ENCODE measurements at places on chromosomes 2 and 18.

- DNase-seq, result no peak
These were observed 36.4 kb upstream of the CXCR4 start for GRCh38 chr2:136154384-136154783.

DNA sequence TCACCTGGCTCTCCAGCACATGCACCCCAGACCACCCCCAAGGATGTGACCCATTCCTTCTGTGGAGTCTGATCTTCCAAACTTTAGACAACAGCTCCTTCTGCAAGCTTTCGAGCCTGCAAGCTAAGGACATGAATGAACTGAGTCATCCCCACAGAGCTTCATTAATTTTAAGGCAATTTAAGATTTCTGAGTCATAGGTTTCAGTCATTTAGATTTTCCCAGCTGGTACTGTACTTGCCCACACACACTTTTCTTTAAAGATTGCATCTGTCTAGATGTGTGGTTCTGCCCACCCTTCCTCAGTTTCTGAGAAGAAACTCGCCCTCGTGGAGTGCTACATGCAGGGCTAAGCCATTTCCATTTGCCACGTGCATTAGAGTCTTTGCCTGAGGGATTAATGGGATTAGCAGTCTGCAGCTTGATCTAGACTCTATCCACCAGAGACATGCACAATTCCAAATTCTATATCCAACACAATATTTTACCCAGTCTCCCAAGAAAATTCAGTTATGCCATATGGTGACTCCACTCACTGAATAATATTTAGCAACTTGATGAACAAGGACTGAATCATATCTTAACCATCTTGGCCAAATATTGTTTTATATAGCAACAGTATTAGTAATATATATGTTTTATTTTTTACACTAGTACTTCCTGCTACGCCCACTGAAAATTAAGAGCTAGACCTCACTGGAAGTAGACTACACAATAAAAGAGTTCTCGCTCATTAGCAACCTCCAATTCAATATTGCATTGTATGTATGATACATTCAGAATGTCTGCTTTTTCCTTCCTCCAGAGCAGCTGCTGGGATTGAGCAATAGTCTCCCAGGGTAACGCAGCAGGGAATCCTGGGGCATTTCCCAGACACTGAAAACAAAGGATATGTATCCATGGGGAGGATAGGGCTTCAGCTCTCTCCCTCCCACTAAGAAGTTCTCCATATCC, 14.3 kb upstream of the TRIB2 start:
- DNase-seq, result peak; percentile 82

DNA sequence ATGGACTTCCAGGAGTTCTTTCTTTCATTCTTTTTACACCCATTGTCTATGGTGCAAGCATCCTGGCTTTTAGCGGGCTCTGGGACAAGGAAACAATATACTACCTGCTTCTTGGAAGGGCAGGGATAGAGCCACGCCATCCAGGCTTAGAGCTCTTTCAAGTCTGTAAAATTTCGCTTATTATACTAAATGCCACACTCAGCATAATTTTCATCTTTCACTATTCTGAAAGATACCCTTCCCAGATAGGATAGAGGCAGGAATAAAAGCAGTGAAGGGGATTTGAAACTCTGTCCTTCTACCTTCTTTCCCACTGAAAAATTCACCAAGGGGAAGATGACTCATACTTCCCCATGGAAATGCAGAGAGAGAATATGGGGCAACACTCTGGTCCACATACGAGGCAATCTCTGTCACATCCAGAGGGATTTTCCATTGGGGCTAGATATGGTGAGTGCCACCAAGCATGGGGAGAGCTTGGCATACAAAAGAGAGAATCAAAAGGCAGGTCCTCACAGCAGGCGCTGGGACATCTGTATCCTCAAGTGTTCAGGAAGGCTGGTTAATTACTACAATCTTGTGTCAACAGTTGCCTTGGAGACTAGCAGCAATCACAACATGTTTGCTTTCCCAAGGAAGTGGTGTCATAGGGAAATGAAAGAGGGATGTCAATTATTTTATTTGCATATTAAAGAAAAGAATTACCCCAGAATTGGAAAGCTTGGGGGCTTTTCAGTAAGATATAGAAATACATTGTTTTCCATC, 127.6 kb downstream of the TDRD15 start:
- peak; percentile 89 for DNase-seq

DNA sequence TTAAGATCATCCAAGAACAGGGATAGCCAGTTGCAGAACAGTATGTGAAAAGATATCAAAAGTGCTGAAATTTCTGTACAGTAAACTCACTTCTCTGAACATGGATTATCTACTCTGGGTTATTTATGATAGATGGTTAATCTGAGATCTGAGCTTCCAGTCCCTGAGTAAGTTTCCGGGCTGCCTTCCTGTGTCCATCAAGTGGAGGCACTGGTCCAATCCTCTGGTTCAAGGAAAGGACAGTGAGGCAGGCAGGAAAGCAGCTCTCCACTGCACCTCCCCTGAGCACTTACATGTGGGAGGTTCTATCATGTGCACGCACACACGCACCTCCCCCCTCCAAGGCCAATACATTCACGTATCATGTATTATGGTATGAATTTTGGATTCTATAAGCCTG, 32.5 kb downstream of the GPR45 start:
- no peak for DNase-seq

- no peak for DNase-seq
These were observed 32.5 kb downstream of the R3HDM1 start for GRCh38 chr2:135563793-135564192.

- no peak for DNase-seq
These were observed 6.2 kb downstream of the ABCG5 start for GRCh38 chr2:43832457-43832856.

DNA sequence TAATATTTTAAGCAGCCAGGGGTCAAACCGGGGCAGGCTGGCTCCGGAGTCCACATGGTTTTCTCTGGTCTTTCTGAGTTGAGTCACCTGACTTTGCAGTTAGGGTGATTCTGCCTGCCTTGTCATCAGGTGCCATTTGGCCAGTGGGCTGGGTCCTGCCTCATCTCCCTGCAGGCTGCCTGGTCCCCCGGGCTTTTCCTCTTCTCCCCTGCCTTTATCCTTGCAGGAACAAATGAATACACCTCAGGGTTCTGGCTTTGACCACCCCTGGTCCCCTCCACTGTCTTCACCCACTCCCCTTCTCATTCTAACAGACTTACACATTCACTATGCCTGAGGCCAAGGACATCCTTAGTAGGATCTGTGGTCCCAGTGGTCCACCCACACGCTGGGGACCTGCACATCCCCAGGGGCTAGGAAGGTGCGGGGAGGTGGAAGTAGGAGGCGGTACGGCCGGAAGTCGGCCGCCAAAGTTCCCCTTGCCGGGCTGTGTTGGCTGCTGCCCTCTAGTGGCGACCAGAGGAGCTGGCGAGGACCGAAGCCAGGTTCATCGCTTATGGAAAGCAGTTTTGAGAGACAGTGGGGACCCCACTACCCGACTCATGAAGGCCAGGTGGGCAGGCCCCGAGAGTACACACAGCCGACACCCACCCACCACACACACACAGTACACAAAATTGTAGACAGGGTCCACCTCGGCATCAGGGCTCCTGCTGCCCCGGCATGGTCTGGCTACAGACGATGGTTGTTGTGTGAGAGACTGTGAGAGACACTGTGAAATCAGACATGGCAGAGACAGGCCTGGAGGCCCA, 6.3 kb upstream of the TEX261 start:
- peak; percentile 71 for DNase-seq

GRCh38 chr2:74849228-74849892, 15.4 kb downstream of the HK2 start:
- no peak for DNase-seq

DNA sequence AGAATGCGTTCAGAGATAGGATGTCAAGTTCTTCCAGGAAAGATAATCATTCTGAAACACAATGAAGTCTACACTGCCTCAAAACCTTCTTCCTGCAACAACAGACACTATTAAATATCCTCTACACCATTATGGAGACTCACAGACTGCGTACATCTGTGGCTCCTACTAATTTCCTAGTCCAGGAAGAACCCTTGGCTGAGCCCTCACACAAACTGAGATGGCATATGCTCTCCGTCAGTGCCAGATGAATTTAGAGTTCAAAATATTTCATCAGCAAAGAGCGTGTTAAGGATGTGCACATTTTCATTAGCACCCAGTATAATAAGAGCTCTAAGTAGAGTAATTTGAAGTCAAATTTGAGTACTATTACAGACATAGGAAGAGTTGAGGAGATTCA, 117.2 kb downstream of the TCF4 start:
- no peak for DNase-seq
